ENCODE measurements at places on chromosomes 7 and 10.
A peak's percentile ranks its signal among the peaks of the same experiment; 100 is the strongest.

- no peak for DNase-seq
These were observed 13.0 kb downstream of the CD36 start for GRCh38 chr7:80651471-80651870.

DNA sequence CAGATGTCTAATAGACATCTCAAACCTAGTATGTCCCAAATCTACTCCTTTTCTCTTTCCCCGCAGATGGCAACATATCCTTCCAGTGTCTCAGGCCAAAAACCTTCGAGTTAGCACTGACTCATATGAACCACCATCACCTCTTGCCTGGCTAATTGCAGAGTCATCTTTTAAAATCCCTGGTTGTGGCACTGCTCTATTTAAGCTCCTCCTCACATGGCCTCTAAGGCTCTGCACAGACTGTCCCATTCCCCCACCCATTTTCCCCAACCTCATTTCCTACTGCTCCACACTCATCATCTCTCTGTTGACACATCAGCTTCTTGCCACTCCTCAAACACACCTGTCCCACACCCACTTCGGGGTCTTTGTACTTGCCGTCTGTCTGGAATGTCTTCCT is 16.8 kb upstream of the HBP1 start:
- no peak for DNase-seq

DNA sequence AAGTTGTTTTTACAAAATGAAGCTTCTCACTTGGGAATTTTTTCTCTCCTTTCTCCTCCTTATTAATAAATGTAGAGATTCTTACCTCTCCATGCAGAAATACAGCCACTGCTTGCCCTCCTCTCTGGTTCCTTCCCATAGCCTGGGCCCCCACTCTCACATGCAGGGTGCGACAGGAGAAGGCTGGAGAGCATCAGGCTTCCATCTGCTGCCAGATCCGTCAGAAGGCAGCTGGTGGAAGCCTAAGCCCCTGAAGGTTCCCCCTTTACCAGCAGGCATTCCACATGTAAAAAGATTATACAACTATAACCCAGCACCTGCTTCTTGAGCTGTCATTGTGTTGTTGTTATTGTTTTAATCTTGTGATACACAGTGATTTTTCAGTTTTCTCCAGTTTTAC is 314.2 kb downstream of the LHFPL3 start:
- no peak for DNase-seq

DNA sequence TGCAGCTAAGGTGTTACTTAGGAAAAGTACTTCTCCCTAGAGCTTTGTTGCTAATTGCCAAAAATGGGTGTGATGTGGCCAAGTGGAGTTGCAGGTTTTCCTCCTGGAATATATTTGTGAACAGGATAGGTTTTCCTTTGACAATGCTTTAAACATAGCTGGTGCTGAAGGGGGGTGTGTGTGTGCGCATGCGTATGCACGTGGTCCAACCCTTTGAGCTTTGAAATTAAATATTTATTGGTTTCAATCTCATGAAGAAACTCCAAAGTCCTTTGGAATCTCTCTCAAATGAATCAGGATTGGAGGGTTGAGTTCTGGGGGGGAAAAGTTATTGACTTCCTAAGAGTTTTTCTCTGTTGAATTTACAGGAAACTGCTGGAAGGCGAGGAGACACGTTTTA is 11.1 kb downstream of the INA start:
- DNase-seq = no peak

- no peak for DNase-seq
These were observed 4.1 kb downstream of the EPDR1 start for GRCh38 chr7:37924491-37925041.

GRCh38 chr7:148503900-148504487 is 86.6 kb upstream of the C7orf33 start:
- DNase-seq = no peak

DNA sequence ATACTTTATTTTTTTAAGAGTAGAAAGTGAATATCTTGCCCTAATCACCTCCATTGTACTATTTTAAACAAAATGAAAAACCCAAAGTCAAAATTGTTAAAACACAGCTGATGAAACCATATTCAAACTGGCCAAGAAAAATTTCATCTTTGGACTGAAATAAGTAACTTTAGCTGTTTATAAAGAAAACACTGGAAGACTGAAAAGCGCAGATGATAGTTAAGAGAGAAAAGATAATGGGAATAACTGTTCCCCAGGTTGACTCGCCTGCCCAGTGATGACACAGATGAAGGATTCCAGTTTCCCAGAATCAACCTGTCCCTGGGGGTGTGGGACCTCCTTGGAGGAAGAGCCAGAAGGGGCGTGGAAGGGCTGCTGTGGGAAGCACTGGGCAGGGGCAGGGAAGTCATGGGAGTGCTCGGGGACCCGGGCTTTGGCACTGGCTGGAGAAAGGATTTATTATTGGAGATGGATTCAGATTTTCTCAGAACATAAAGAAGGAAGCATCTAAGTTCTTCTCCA is 43.1 kb downstream of the DENND2A start:
- no peak for DNase-seq

DNA sequence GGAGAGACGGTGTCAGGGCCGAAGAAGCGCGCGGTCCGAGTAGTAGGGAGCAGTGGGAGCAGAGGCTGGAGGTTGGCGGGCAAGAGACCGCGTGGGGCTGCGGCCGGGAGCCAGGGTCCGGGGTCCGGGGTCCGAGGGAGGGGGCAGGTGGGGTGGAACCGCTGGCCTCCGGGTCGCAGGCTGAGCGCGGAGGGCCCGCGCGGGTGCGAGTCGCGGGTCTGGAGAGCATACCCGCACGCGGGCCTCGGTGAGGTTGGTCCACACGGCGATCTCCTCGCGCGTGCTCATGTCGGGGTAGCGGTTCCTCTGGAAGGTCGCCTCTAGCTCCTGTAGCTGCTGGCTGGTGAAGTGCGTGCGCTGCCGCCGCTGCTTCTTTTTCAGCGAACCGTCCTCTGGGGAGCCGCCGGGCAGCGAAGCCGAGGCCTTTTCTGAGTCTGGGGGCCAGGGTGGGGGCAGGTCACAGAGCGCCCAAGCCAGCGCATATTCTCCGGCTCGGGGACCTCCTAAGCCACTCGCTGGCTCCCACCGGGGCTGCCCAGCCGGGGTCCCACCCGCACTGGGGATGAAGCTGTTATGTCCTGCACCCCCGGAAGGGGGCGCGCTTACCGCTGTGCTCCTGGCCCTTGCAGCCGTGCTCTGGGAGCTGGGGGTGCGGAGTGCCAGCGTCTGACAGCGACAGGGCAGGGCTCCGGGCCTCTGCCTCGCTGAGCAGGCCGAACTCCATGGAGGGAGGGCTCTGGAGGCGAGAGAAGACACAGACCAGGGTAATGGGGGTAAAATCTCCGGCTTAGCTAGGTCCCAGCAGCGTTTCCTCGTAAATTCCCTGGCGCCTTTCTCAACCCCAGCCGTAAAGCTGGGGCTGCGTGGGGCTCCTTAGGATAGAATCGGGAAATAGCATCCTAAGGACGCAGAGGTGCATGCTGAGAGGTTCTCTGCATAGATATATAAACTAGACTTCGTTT is 5.5 kb downstream of the ELOVL3 start:
- DNase-seq = peak; percentile 49

DNA sequence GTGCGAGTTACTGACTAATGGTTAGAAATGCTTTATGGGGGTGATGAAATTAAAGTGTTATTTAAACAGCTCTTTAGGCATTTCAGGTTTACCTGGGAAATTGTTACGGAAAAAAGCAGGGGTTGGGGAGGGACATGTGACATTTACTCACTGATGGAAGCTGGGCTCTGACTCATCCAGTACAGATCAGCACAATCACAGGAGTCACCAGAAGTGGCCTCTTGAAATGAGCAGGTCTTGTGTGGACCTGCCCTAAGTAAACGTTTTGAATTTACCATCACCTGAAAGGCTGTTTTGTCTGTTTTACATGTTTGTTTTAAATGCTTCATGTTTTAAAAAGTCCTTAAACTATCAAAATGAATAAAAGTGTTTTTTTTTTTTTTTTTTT is 2.3 kb downstream of the GLRX3 start:
- peak; percentile 13 for DNase-seq

- no peak for DNase-seq
These were observed 71.2 kb downstream of the ADCYAP1R1 start for GRCh38 chr7:31123321-31123720.

GRCh38 chr10:63241841-63242281 is 108.7 kb downstream of the NRBF2 start:
- no peak for DNase-seq

GRCh38 chr10:121313119-121313875 is 284.9 kb downstream of the FGFR2 start:
- no peak for DNase-seq

DNA sequence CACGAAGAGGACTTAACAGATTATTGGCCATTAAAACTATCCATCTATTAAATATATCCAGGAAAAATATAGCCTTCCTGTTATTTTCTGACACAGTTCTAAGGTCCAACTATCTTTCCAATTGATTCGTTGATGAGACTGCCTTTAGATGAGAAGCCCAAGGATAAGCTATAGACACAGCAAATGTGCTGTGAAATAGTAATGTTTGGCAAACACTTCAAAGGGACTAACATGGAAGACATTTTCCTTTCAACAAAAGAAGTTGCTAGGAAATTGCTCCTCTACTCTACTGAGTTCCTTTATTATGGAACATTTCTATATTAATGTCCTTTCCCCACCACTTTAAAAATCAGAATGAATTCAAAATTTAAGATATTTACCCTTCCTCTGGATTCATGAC is 38.5 kb downstream of the CCDC186 start:
- no peak for DNase-seq

GRCh38 chr10:70457759-70458305 is 16.4 kb upstream of the NODAL start:
- no peak for DNase-seq

- no peak for DNase-seq
These were observed 75.3 kb upstream of the CC2D2B start for GRCh38 chr10:95832216-95833041.

DNA sequence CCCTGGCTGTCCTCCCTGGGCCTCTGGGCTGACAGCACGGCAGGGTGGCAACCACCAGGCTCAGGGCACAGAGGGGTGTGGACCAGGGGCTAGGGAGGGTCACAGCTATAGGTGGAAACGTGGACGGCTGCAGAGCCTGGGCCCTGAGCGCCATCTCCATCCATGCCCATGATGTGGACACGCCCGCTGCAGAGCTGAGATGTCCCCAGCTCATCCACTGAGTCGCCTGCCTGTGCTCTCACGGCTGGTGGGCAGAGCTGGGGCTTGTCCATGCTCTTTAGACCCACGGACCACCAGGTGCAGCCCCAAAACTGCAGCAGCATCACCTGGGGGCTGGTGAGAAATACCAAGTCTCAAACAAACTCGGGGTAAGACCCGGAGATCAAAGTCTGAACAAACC is 16.1 kb downstream of the TECPR1 start:
- DNase-seq = no peak

DNA sequence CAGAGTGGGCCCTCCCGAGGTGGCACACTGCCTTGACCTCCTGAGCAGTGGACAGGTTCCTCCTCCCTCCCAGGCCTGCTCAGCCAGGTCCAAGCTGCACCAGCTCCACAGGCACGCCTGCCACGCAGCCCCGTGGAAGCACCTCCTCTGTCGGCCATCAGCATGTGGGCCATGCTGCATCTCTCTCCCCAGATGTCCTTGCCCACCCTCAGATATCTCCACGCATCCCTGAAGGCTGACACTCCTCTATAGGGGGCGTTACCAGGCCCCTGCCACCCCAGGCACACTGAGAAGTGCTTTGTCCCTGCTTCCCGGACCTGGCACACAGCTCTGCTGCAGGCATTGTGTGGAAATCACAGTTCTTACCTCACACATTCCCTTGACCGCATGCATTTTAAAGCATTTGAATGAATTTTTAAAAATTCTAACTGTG is 598.5 kb downstream of the SDK1 start:
- no peak for DNase-seq

DNA sequence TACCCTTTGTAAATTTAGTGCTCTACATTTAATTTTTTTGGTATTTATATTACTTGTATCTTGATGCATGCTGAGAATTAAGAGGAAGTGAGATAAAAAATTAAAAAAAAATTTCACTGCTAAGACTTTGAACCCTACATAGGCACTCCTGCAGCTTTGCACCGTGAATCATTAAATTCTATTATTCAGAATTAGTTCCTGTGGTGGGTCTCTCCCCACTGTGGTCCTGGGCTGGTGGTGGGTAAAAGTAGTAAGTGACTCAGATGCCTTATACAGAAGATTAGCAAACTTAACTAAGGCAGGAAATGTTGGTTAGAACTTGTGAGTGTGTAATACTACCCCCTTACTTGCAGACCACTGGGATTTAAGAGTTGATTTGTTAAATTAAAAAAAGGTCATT is 72.6 kb downstream of the AP3M1 start:
- DNase-seq = no peak

GRCh38 chr10:1546431-1547110 is 190.8 kb downstream of the ADARB2 start:
- no peak for DNase-seq

DNA sequence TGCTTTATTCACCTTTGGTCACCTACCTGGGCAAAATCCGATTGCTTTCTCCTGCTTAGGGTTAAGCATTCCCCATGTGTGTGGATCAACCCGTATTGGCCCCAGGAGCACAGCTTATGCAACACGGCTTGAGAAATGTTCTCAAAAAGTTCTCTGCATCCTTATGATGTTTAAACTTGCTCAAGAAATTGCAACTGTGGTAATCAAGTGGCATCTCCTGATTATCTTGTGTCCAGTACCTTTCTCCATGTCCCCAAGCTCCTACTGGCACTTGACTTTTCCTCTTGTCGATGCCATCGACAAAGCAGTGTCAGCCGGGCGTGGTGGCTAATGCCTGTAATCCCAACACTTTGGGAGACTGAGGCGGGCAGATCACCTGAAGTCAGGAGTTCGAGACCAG is 4.7 kb upstream of the PKD2L1 start:
- no peak for DNase-seq

GRCh38 chr7:26538216-26538615 is 246.6 kb downstream of the SNX10 start:
- no peak for DNase-seq

- no peak for DNase-seq
These were observed 97.0 kb upstream of the FAM20C start for GRCh38 chr7:95180-95862.

DNA sequence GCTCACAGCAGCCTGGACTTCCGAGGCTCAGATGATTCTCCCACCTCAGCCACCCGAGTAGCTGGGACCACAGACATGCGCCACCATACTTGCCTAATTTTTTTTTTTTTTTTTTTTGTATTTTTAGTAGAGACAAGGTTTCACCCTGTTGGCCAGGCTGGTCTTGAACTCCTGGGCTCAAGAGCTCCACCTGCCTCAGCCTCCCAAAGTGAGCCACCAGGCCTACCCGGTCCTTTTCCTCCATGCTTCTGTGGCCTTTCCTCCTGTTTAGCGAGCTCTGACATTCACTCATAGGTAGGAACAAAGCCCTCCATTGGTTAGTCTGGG is 50.1 kb upstream of the SRPK2 start:
- no peak for DNase-seq

GRCh38 chr10:31942892-31943291 is 14.3 kb upstream of the ARHGAP12 start:
- DNase-seq = no peak

GRCh38 chr10:77072836-77073662 is 564.6 kb downstream of the KCNMA1 start:
- no peak for DNase-seq

GRCh38 chr10:24814568-24815313 is 91.1 kb upstream of the ARHGAP21 start:
- DNase-seq = no peak

Measured in NCI-H1417 (cell line).